Right renal pelvis (tissue), 4 donors: ENCODE measurements at places on chromosomes 7 and 10. TPM values are rescaled to one million over a fixed set of nuclear protein-coding genes. Genes with fewer than 3 reads are reported as not detected.

Gene TAS2R5
- 1.9 TPM for polyA plus RNA-seq

Gene MBL2
- polyA plus RNA-seq: not detected

Gene SDK1
- 7.1 TPM for polyA plus RNA-seq

Gene DPP6
- 61.2 TPM for polyA plus RNA-seq

Gene ZNF365
- 0.30 TPM for polyA plus RNA-seq

Gene UNCX
- 8.3 TPM for polyA plus RNA-seq

GRCh38 chr7:140877249-140877524 lies 47.5 kb downstream of the BRAF start:
- DNase-seq: no peak

DNA sequence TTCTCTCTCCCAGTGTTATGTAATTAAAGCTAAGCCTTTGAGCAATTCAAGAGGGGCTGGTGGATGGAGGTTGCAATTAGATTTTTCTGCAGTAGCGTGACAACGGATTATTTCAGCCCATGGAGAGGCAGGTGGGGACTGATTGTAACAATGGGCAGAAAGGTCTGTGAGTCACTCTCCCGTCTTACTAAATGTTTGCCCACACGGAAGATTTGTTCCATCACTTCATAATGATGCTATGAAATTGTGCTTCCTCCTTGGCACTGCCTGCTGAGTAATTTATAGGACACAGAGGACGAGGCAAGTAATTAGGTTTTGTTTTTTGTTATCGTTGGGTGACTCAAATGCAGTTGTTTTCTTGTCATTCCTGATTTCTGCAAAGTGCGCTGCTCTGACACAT lies 594.5 kb upstream of the DPP6 start:
- DNase-seq: no peak

DNA sequence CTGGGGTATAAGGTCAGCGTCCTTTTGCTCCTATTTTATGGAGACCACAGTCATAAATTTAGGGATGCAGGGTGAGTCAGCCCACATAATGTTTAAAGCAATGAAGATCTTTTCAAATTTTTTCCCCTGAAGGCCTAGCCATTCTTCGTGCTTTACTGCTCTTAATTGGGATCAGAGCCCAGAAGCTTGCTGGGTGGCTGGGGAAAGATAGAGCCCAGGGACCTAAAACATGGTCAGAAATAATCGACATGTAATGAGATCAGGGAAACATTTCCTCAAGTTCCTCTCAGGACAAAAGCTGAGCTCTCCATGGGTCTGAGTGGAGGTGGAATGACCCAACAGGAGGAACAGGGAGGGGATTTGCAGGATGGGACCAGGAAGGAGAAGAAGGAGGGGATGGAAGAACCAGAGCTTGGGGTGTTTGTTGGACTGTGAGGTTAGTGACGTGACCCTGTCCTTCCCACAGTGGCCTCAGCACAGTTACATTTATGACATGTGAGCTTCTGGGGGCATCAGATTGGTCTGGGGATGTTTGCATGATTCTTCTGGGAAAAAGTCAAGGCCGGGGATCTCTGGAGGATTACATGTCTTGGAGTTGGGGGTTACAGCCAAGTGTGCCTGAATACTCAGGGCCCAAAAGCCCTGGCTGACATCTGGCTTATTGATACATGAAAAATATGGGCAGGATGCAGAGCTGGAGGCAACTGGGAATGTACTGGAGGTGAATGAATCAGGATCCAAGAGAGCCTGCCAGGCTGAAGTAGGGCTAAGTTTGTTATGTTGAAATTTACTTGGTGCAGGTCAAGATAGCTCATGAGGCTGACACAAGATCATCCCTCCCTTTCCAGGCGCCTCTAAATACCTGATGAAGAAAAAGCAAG lies 477.9 kb downstream of the RPS24 start:
- no peak for DNase-seq

GRCh38 chr7:110675383-110676103 lies 415.4 kb upstream of the LRRN3 start:
- DNase-seq: no peak

GRCh38 chr10:123621916-123622315 lies 44.2 kb upstream of the GPR26 start:
- no peak for DNase-seq

DNA sequence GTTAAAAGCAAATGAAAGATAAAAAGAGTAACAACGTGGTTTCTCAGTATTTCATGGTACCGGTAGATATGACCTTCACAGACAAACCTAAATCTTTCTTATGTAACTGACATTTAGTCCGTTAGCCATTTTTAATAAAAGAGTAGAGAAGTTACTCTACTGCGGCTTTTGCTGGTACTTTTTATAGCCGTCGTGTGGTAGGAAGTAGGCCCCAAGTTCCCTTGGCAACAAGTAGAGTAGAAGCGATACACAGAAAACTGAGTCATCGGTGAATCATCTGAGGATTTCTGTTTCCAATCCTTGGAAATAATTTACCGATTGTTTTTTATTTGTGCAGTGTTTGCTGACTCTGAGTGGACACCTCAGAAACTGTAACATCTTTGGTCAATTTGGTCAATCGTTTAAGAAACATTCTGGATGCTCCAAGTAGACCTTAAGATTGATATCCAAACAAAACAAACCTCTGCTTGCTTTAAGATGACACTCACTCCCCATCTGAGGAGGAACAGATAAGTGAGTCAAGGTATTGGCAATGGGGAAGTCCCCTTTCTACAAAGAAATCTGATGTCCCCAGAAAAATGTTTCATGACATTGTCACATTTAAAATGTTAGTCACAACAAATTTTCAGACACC lies 63.9 kb upstream of the AHR start:
- no peak for DNase-seq

GRCh38 chr10:24744946-24745345 lies 21.3 kb upstream of the ARHGAP21 start:
- DNase-seq: no peak

- DNase-seq: no peak
Observed at GRCh38 chr10:88120075-88120474, 256.6 kb downstream of the PTEN start.

DNA sequence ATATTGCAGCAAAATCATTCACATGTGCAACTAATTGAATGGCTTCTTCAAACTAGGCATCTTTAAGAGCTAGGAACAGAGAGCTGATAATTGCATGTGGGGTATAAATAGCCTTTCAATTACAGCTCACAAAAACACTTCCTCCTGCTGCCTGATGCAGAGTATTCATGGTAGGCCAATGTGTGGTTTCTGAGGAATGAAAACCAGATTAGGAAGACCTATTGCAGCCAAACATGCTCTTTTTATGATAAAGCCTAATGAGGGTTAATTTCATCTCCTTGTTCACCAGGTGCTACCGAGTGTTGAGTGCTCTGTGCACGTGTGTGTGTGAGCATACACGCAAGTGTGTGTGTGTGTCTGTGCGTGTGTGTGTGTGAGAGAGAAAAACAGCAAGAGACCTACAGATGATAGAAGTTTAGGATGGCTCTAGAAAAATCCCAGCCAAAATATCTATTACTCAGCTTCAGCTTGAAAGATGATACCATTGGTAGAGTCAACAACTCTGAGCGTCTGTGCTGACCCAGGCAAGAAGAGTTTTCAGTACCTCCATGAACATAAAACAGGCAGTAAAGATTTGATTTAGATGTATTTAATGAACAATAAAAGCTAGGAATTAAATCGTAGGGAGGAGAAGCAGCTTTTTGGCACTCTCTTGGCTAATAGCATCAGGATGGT lies 448.5 kb upstream of the ANKRD30A start:
- no peak for DNase-seq

GRCh38 chr10:20170661-20171060 lies 354.4 kb downstream of the PLXDC2 start:
- no peak for DNase-seq

GRCh38 chr10:115857856-115858255 lies 415.1 kb downstream of the GFRA1 start:
- DNase-seq: no peak

DNA sequence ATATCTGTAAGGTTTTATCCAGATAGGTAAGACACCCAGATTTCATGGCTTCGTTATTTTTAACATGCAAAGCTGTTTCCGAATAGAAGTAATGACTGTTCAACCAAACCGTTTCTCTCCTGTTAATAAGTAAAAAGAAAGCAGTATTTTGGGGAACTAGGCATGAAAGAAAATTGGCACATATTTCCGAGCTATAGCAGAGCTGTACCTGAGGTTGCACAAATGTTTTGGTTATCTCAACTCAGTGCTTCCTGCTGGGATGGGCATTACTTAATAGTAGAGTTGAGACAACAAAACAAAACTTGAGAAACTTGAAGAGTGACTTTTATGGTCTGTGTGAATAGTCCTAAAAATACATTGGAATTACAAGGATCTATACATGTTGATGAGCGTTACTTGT lies 564.3 kb upstream of the SORCS1 start:
- DNase-seq: no peak

DNA sequence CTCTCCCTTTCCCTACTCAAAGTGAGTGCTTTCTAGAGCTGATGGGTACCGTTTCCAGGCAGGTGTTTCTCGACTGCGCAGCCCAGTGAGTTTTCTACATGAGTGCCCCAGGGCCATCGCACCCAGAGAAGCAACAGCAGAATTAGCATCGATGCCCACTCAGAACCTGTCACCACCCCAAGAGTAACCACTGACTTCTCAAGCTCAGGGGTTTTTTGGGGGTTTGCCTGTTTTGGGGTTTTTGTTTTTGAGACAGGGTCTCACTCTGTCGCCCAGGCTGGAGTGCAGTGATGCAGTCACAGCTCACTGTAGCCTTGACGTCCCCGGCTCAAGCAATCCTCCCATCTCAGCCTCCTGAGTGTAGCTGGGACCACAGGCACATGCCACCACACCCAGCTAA lies 25.7 kb downstream of the SNX8 start:
- DNase-seq: no peak

- no peak for DNase-seq
Observed at GRCh38 chr10:120428754-120429153, 28.3 kb upstream of the PLPP4 start.

GRCh38 chr7:95794917-95795515 lies 22.7 kb downstream of the DYNC1I1 start:
- DNase-seq: no peak
